Stimulated activated CD8-positive, alpha-beta memory T cell treated with anti-CD3 and anti-CD28 coated beads, Interleukin-15, amount 100 ng/mL, for 1 hour (primary cell): ENCODE measurements at places on chromosomes 5 and 9.

DNA sequence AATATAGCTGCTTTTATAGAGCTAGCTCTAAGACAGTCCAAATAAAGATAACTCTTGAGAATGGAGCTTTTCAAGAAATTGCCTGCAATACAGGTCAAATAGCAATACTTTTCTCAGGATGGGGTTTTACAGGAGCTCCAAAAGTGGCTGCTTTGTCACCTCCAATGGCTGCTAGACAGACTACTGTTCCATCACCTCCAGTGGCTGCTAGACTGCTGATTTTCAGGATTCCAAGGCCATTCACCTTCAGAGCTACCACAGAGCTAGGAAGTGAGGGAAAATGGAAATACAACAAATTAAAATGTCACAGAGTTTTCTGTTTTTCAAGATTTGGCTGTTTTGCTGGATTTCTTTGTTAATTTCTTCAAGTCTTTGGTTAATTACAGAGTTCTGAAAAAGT, 8.5 kb upstream of the ITGA1 start:
- no peak for DNase-seq

DNA sequence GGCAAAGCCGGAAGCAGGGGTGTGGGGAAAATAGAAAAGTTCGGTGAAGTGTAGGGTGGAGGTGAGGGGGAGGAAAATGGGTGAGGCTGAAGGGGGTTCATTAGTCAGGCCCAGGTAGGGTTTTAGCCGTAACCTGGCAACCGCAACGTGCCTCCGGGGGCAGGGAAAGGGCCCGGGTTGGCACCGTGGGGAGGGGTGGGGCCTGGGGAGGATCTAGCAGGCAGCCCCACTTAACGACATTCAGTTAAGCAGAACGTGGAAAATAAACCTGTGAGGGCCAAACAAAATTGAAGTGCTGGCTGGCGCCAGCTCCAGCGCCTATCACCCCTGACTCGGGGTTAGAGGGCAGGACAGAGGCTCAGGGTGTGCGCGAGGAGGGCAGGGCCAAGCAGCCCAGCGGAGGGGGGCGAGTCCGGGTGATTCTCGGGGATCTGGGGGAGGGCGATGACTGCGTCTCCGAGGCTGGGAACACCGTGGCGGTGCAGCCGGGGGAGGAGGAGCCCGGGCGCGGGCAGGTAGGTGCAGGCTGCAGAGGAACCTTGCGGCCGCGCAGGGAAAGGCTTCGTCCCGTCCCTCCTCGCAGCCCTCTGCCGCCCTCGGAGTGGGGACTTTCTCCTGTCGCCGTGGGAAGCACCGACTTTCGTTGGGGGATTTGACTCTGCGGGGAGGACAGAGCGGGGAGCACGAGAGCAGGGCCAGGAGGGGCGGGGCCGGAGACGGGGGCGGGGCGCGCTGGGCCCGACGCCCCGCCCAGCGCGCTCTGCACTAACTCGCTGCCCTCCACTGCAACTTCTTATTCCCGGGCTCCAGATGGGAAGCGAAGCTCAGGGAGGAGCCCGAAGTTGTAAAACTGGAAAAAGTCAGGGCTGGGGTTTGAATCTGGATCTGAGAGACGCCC, 5.1 kb downstream of the RGS14 start:
- DNase-seq = peak; percentile 42

- DNase-seq = no peak
Measured at GRCh38 chr5:140548791-140549190, 1.3 kb downstream of the EIF4EBP3 start.

- no peak for DNase-seq
Measured at GRCh38 chr5:133969654-133970324, 1.4 kb upstream of the C5orf15 start.

GRCh38 chr5:180619563-180619915, 28.2 kb upstream of the SCGB3A1 start:
- DNase-seq = no peak
